ENCODE measurements at places on chromosomes 5 and 9.

DNA sequence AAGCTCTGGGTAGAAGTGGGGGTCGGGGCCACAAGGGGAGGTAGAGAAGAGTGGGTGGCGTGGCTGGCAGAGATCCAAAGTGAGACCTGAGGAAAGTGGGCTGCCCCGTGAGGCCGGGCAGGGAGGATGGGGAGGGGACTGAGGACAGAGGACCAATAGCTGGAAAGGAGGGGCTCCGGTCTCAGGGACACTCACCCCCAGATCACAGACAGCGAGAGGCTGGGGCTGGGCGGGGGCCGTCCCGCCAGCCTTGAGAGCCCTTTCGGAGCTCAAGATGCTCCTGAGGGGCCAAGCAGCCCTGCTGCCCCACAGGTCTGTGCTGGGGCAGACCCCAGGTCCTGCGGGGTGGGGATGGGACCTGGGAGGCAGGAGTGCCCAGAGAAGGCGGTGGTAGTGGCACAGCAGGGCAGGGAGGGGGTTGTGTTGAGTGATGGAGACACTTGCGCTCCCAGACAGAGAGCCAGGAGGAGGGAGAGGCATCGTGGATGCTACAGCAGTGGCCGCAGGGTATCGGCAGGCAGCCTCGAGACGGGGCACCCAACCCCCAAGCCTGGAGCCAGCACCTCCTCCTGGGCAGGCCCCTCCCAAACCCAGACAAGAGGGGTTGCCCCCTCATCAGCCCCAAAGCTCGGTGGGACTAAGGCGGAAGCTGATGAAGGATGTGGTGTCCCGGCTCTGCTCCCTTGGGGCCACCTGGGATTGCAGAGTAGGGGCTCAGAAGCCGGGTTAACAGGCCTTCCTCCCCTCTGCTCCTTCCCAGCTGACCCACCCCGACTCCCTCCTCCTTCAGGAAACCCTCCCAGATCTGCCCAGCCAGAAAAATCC, 3.4 kb downstream of the SARDH start:
- no peak for DNase-seq

GRCh38 chr9:107215381-107215780, 67.7 kb upstream of the RAD23B start:
- no peak for DNase-seq

DNA sequence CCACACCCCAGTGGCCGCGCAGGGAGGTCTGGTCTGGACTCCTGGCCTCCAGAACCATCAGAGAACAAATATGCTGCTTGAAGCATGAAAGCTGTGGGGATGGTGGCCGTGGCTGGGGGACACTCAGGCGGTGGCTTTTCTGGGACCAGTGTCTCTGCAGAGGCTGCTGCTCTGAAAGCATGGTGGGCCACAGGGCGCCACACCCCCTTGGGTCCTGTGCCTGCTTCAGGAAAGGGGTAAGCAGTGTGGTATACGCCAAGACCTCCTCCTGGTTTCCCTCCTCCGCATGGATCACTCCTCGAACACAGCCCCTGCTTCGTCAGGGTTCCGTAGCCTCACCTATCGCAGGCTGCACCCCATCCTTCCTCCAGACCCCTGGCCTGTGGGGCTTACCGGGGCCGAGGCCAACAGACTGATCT, 19.7 kb upstream of the TERT start:
- no peak for DNase-seq

DNA sequence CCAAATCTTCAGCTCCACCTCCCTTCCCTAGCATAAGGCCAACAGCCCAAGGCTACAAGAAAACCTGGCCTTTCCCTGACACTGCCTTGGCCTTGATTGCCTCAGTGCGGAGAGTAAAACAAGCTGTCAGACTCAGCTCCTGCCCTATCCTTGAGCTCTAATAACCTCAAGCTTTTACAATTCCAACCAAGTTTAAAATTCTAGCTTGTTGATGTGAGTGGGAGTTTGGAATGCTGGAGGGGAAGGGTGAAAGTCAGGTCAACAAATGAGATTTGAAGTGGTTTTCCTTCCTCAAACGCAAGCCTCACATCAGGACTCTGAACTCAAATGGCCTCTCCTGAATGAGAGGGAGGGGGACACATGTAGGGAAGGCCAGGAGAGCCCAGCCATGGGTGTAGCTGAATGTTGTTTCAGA, 197.0 kb upstream of the VLDLR start:
- no peak for DNase-seq

GRCh38 chr9:79637177-79637925, 65.6 kb downstream of the TLE4 start:
- no peak for DNase-seq

DNA sequence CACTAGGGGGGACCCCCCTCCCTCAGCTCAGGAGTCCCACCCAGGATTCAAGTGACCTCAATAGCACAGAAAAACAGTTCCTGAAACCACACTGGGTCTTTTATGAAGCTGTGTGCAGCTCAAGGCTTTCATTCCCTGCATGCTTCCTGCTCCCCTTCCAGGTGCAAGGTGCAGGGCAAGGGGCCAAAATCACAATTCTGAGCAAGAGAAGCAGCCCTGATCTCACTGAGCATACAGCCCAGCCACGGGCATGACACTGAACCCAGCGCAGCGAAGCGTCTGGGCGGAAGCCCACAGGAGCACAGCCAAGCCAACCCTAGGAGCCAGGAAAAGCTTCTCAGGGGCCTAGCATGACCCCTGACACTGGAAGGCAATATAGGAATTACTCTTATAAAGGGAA, 62.9 kb downstream of the IRX2 start:
- DNase-seq = no peak

- DNase-seq = no peak
Measured at GRCh38 chr9:131848570-131849160, 108.8 kb upstream of the RAPGEF1 start.

GRCh38 chr5:126753227-126753626, 23.7 kb upstream of the LMNB1 start:
- DNase-seq = no peak

All from stimulated activated CD4-positive, alpha-beta T cell treated with anti-CD3 and anti-CD28 coated beads, Interleukin-12 subunit alpha, Interleukin-12 subunit beta, amount 100 ng/mL, for 48 hours (primary cell).